MG63 (cell line): ENCODE measurements at places on chromosomes 6 and 20.
A peak's percentile ranks its signal among the peaks of the same experiment; 100 is the strongest.

DNA sequence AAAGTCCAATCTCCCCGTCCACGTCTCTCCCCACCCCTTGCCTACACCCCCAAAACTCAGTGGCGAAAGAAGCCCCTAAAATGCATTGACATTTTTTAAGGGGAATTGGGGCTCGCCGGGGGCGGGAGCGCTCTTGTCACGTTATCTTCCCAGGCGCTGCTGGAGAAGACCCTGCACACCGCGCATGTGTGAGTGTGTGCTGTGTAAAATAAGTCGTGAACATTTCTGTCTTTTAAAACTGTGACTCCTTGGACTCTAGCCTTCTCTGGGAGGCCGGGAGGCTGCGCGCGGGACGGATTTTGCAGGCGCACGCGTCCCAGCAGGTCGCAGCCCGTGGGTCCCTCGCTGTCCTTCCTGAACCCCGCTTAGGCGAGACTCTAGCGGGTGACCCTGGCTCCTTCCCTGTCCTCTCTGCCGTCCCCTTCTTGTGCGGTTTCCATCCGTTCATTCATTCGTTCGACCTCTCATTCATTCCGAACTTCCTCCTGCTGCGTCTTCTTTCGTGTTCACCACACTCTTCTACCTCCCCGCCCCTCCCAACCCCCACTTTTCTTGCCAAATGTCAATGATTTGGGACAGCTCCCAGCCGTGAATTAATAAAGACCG, 2.2 kb downstream of the NRN1 start:
- DNase-seq: peak; percentile 47

- no peak for DNase-seq
Observed at GRCh38 chr20:45484676-45485075, 15.1 kb downstream of the WFDC2 start.

GRCh38 chr6:26607434-26608230, 10.9 kb downstream of the ABT1 start:
- DNase-seq: peak; percentile 27

DNA sequence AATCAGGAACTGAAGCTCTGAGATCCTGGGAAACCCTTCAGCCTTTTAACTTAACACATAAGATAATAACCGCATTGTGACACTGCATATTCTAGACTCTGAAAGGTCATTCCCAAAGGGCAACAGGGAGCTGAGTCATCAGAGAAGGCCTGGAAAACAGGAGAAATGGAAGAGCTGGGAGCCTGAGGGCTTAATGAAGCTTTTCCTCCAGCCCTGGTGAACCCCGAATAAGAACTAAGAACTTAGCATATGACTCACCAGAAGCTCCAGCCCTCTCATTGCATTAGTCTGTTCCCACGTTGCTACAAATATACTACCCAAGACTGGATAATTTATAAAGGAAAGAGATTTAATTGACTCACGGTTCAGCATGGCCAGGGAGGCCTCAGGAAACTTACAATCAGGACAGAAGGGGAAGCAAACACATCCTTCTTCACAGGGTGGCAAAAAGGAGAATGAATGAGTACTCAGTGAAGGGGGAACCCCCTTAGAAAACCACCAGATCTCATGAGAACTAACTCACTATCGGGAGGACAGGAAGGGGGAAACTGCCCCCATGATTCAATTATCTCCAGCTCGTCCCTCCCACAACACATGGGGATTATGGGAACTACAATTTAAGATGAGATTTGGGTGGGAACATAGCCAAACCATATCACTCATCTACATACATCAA, 648.5 kb downstream of the TFAP2A start:
- DNase-seq: peak; percentile 44

- no peak for DNase-seq
Observed at GRCh38 chr6:119237177-119237715, 112.3 kb downstream of the MAN1A1 start.

DNA sequence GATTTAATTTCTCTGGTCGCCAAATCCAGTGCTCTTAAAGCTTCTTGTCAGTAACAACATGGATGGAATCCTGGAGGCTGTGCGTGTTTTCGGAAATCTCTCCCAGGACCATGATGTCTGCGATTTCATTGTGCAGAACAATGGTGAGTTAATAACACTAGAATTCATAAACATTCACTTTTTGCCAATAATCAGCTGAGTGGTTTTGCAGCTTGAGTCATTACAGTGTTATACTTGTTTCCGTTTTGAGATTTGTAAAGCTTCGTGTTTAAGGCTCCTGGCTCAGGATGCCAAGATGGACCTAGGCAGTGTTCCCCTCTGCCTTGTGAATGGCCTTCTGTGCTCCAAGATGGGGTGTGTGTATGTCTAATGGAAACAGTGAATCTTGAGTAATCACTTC, 113.8 kb downstream of the ARMC2 start:
- peak; percentile 62 for DNase-seq

- no peak for DNase-seq
Observed at GRCh38 chr6:16130437-16130891, 1.6 kb downstream of the MYLIP start.

GRCh38 chr6:84853901-84854300, 89.5 kb upstream of the TBX18 start:
- DNase-seq: no peak

DNA sequence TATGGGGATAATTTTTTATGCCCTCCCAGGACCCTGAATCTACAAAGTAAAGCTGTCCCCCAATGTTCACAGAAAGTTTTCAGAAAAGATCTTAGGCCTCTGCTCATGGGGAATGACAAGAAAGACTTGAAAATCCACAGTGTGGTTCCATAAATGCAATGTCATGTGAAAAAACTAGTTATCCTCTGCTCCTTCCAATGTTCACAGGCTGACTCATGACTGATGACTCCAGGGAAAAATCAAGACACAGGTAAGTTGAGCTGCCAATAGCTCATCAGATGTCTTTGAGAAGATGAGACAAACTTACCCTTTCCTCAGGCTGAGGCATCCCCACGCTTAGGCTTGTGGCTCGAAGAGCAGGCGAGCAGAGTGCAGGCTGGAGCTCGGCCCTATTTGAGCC, 14.8 kb upstream of the BCLAF1 start:
- DNase-seq: no peak

- DNase-seq: peak; percentile 27
Observed at GRCh38 chr6:106927531-106928398, 46.8 kb downstream of the CD24 start.

DNA sequence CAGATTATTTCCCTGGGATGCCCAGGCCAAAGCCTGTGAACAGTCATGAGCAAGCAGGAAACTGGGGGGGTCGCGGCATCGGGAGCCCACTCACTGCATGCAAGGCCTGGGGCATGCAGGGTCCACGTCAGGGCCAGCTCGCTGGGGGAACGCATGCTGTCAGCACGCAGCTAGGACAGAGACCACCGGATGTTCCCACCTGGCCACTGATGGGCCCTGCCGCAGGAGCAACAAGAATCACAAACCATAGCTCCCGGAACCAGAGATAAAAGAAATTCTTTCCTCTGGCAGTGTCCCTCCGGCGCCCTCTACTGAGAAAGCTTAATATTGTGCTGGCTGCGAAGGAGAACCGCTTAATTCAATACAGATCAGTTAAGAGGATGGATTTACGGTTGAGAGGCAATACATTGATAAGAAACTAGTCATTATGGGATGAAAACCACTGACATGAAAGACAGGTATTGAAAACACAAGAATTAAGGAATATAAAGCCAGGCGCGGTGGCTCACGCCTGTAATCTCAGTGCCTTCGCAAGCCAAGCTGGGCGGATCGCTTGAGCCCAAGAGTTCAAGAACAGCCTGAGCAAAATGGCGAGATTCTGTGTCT, 32.6 kb downstream of the C6orf15 start:
- peak; percentile 24 for DNase-seq

DNA sequence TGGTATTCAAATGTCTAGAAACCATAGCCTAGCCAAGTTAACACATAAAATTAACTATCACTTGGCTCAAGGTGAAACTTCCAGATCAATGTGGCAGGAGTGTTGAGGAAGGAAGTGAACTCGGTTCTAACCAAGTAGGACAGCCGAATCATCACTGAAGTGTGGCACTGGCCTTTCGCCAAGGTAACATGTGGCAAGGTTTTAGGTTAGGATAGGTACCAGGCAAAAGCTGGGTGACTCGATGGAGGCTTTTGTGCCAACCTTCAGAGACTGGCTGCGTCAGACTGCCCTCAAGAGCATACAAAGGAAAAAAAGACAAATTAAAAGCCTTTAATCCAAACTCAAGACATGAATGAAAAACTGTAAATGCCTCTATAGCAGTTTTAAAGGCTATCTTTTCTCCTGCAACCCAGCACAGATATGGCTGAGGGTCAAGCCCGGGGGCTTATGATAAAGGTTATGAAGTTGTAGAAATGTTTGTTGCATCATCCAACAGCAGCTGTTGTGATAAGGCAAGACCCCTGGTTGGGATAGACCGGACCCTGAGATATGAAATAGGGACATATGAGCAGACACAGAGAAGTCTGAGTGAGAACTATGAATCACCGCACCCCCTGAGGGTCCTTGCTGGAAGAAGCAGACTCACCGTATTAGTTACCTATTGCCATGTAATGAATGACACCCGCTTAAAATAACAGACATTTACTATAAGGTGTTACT, 11.9 kb downstream of the PSMB9 start:
- DNase-seq: no peak

GRCh38 chr6:79158856-79159516, 75.5 kb downstream of the HMGN3 start:
- peak; percentile 47 for DNase-seq

DNA sequence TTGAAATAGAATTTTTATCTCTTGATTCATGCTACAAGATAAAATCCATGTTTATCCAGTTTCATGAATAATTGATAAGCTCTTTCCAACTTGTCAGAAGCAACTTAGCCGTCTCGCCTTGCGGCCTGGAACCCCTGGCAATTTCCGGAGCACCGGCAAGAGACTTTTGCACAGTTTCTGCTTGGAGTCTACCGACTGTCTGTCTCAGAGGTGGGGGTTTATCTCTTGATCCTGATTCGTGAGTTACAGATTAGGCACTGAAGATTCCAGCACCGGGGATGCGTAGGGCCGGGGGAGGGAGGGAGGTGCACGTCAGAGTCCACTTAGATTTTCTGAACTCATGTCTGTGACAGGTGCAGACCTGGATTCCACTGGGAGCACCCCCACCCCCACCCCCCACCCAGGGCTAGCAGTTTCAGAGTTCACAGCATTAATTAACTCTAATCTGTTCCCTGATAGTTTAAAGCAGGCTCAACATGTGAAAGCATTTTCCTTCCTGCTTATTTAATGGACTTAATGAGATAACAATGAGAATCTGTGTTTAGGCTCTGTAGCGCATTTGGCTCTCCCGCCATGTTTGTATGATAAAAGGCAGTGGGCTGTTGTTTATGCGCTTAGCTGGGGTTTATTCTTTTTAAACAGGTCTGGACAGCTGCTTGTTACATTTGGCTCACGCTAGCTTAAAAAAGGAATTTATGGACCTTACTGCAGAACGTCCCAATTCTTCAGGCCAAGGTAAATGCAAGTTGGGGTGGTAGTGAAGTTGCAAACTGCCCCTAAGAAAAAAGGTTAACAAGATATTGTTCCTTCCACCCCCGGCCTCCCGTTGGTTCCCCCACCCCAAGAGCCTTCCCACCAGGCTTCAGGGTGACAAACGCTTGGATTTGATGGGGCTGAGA, 8.1 kb upstream of the APCDD1L start:
- no peak for DNase-seq

GRCh38 chr6:97548354-97548753, 265.3 kb upstream of the MMS22L start:
- DNase-seq: no peak

DNA sequence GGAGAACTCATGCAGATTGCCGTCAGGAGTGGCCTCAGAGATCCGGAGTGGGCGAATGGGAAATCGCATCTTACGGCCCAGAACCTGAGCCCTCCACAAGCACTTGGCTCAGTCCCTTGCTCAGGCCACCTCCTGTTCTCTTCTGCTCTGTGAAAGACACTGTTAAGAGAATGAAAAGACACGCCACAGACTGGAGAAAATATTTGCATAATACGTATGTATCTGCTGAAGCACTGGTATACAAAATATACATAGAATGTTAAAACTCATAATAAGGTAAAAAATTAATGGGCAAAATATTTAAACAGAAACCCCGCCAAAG, 838 bp upstream of the POM121L2 start:
- DNase-seq: no peak

DNA sequence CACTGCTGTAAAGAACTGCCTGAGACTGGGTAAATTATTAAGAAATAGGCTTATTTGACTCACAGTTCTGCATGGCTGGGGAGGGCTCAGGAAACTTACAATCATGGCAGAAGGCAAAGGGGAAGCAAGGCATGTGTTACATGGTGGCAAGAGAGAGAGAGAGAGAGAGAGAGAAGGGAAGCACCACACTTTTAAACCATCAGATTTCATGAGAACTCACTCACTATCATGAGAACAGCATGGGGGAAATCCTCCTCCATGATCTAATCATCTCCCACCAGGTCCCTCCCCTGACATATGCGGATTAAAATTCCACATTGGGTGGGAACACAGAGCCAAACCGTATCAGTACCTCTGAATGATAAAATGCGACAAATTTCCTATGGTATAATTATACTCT, 203.9 kb upstream of the MARCKS start:
- no peak for DNase-seq

DNA sequence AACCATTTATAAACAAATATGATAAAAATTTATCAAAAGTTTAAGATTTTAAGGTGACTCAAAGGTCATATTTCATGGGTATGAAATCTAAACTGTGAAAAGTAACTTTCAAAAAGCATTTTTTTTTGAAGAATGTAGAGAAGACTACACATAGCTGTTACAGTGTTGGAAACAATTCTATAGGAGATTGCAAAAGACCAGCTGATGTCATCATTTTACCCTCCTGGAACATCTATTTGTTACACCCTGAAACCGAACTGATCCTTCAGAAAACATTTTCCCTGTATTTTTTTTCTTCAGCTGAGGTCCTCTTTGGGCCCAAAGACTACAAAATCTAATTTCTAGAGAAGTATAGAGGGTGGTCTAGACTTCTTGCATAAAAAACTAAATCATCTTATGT, 297.5 kb upstream of the FERMT1 start:
- DNase-seq: no peak

DNA sequence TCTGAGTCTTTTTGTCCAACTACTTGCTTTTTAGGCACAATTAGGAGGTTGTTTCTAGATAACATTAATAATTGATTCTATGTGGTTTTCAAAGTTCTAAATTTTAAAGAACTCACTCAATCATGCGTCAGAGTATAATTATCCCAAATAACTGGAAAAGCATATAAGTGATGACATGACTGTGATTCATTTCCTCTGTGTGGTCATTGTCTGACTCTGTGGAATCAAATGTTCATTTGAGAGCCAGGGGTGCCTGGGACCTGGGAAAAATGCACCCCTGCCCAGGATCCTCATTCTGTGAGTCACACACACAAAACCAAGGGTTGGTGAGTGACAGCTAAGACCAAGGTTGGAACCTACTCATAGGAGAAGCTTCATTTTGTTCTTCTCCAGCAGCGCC, 127.1 kb upstream of the MLIP start:
- DNase-seq: peak; percentile 77

DNA sequence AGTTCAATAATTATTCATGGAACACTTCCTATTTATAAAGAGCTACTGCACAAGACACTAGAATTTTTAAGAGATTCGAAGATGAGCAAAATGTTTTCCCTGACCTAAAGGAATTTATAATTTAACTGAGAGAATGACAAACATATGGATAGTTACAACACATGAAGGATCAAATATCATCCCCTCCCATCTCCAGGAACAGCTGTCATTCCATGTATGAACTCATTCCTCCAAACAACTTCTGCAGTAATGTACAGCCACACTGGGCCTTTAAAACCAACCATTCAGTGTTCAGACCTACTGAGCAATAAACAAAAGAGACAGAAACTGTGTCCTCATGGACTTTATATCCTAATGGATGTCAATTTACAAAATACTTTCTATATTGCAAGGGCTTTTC, 87.8 kb downstream of the KIF16B start:
- DNase-seq: no peak
